AG08395 (cell line): ENCODE measurements at places on chromosomes 5 and 9.
A peak's percentile ranks its signal among the peaks of the same experiment; 100 is the strongest.

GRCh38 chr9:908536-909205 lies 67.2 kb downstream of the DMRT1 start:
- no peak for DNase-seq

- peak; percentile 12 for DNase-seq
These were observed 165.4 kb downstream of the EPB41L4A start for GRCh38 chr5:112253478-112254250.

DNA sequence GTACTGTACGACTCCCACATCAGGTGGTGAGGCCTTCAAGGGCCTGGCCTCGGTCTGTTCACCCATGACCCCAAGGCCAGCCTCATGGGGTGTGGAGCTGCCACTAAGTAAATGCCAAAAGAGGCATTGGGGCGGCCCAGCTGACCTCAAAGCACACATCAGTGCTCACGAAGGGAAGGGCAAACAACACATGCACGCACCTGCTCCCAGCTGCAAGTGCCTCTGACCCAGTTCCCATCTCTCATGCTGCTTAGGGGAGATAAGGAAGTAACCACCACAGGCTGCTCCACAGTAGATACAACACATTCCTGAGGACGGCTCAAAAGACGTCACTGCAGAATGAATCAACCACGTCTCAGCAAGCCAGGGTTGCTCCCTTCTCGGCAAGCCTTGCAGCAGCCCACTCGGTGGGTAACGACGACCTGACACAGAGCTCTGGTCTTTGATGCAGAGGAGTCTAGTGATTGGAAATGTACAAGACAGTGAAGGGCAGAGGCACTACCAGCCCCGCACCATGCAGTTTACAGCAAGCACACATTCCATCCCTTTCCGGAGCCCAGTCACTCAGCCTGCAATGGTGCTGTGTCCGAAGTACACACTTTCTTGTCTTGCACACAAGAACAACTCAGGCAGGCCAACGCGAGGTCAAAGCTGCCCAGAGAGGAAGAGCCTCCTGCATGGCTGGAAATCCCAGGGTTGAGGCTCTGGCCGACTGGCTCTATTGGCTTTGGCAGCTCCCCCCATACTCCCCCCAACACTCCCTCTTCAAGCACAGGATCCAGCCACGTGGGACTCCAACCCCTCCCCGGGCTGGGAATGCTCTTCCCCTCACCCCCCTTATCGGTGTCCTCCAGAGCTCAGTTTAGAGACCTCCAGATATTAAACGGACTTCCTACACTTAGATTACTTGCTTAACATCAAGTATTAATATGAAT lies 31.8 kb downstream of the FABP6 start:
- no peak for DNase-seq

DNA sequence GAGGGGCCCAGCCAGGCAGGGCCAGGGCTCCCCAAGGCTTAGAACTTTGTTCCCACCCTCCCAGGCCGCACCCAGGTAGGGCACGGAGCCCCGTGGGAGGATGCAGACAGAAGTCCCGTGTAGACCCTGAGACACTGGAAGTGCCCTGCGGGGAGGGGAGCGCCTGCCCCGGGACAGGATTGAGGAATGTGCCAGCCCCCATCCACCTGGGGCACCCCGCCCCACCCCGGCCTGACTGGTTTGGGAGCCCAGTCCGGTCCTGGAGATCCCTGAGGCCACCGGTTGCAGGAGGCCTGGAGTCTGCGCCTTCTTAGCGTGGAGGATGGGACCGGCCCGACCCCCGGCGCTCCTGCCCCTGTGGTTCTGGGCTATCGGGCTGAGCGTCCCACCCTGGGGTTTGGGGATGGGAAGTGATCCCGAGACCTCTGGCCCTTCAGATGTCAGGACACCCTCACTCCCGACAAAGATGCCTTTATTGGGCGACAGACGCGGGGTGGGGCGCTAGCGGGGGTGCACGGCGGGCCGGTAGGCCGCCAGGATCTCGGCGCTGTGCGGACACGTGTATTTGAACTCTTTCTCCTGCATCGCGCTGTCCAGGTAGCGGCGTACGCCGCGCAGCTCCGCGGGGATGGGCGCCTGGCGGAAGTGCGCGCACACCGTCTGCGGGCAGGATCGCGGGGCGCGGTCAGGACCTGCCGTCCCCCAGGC lies 2.0 kb downstream of the CLIC3 start:
- DNase-seq: no peak
